ENCODE measurements at places on chromosomes 11 and 22. TPM values are rescaled to one million over a fixed set of nuclear protein-coding genes. Genes with fewer than 3 reads are reported as not detected.

- peaks cover 25% of the 10 kb centered on the region for H3K27me3 ChIP-seq
- peaks cover 26% of the 10 kb centered on the region for H3K4me1 ChIP-seq
- no peak overlapping the region for H3K27ac ChIP-seq
Observed at GRCh38 chr11:27718346-27718862, 18.1 kb upstream of the BDNF start.

- no peaks in the 10 kb centered on the region for H3K27me3 ChIP-seq
- no peak overlapping the region for H3K27ac ChIP-seq
- H3K4me1 ChIP-seq = peaks cover 20% of the 10 kb centered on the region
- H3K36me3 ChIP-seq = no peaks in the 10 kb centered on the region
- H3K4me3 ChIP-seq = no peak overlapping the region
Observed at GRCh38 chr11:62432695-62433094, 13.9 kb downstream of the SCGB1A1 start.

GRCh38 chr22:39739338-39740027 lies 154.1 kb downstream of the ENTHD1 start:
- no peak for DNase-seq
- no peaks in the 10 kb centered on the region for H3K36me3 ChIP-seq
- no peak overlapping the region for H3K27ac ChIP-seq
- no peaks in the 10 kb centered on the region for H3K4me1 ChIP-seq
- H3K4me3 ChIP-seq = no peak overlapping the region
- no peaks in the 10 kb centered on the region for H3K27me3 ChIP-seq

DNA sequence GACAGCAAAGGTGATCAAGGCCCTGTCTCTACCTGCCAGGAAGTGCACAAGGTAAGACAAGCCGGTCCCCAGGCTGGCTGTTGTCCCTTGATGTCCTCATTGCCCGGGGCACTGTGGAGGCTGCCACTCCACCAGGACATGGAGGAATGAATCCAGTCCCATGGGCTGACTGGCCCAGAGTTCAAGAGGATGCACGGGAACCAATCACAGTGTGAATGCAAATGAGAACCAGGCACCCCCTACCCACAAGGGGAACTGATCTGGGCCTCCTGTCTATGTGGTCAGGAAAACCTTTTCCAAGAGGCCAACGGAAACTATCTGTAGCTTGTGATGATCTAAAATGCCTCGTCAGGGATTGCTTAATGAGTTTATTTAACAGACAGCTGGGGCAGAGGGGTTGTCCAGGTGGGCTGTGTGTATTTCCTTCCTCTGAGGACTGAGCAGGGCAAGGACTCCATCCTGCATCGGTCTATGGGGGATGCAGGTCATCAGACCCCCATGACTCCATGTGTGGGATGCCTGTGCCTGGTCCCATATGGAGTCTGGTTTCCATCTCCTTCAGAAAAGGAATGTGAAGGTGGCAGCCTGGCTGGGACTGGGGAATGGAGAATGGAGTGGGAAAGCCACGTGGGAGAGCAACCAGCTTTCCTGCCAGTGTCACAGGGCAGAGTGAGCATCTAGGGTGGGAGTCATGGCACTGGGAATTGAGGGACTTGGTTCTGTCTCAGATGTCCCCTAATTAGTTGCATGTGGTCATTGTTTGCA lies 60.5 kb downstream of the CD82 start:
- DNase-seq = no peak
- peaks cover 18% of the 10 kb centered on the region for H3K4me1 ChIP-seq
- no peaks in the 10 kb centered on the region for H3K36me3 ChIP-seq
- H3K27ac ChIP-seq = no peak overlapping the region

- H3K36me3 ChIP-seq = no peaks in the 10 kb centered on the region
- H3K27me3 ChIP-seq = no peaks in the 10 kb centered on the region
- no peak overlapping the region for H3K4me3 ChIP-seq
- no peak for DNase-seq
Observed at GRCh38 chr22:43109511-43109910, 1.0 kb upstream of the BIK start.

MCHR1 gene
- total RNA-seq = not detected

TCN1 gene
- 1.3 TPM for total RNA-seq
